Natural killer cell treated with Interleukin-12 subunit alpha and Interleukin-12 subunit beta and Interleukin-15 and Interleukin-18, amount 100 ng/mL, for 72 hours (primary cell): ENCODE measurements at places on chromosomes 2 and 18.

GRCh38 chr2:229921101-229921891 lies 513 bp downstream of the TRIP12 start:
- no peaks in the 10 kb centered on the region for H3K27me3 ChIP-seq
- peaks cover 8% of the 10 kb centered on the region for H3K36me3 ChIP-seq

DNA sequence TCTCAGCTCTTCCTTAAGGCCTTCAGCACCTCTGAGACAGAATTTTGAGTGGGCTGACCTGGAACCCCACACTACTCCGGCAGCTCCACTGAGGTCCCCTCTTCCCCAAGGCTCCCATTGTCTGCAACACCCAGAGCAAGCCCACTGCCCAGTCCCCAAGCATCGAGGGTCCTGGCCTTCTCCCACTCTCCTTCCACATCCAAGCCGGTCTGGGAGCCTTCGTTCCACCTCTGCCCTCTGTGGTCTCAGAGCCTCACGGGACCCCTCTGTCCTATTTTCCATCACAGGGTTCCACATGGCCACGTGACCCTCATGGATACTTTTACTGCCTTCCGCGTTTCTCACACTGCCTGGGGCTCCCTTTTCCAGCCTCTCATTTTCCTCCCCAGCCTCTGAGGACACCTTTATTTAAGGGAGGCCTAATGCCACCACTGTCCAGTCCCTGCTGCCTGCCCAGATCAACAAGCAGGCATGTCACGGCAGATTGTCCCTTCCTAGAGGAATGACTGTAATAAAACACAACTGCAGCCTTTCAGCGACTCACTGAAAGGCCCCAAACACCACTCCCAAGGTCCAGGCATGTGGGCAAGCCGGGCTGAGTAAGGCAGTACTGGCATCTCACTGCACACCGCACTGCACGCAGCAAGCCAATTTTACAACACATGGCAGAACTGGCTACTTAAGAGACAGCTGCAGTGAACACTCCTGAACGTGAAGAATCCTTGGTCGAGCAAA lies 7.9 kb upstream of the SALL3 start:
- peaks cover 2% of the 10 kb centered on the region for H3K4me1 ChIP-seq
- no peaks in the 10 kb centered on the region for H3K36me3 ChIP-seq
- no peak overlapping the region for H3K27ac ChIP-seq
- no peak for DNase-seq
- no peak overlapping the region for H3K4me3 ChIP-seq
- H3K27me3 ChIP-seq, result peaks cover 42% of the 10 kb centered on the region

DNA sequence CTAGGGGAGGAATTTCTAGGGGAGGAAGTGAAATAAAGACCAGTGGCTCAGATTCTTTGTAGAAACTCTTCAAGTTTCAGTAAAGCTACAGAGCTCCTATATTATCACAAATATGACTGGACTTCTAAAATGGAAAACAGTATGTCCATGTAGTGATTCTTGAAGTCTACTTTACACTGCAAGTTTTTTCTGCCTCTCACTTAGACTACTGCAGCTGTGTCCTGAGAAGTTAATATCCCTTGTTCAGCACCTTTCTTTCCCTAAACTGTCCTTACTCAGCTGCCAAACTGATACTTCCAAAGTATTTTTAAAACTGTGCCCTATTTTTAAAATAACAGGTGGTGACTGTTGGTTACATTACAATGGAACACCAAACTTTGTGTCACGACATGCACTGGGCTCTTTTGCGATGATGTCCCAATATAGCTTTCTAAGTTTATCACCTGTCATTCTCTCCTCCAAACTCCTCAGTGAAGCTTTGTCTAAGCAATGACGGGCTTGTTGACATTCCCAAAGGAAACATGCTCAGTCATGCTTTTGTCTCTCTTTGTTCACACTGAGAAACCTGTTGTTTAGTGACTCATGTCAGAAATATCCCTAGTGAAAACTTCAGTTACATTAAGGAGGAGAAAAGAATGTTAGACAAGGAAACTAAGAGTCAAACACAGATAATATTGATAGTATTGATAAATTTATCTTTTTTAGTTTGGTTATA lies 341.1 kb downstream of the ARL6IP6 start:
- no peak overlapping the region for H3K27ac ChIP-seq
- H3K4me1 ChIP-seq, result no peaks in the 10 kb centered on the region
- DNase-seq, result no peak

DNA sequence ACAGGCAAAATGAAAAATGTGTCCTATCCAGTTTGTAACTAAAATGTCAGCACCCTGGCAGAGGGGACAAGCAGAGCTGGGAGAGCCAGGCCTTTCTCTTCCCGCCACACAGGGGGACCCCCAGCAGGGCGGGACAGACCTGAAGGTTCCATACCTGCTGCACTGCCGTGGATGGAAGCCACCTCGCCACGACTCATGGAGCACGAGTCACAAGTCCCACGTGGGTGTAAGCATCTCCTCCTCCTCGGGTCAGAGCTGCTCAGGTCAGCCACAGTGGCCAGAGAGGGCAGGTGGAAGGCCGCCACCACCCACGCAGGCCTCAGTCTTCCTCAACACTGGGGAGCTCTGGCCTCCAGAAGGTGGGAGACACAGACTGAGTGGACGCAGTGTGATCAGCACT lies 21.0 kb downstream of the C1QL2 start:
- H3K4me1 ChIP-seq, result peaks cover 2% of the 10 kb centered on the region
- DNase-seq, result no peak
- H3K36me3 ChIP-seq, result no peaks in the 10 kb centered on the region
- peaks cover 14% of the 10 kb centered on the region for H3K27me3 ChIP-seq

DNA sequence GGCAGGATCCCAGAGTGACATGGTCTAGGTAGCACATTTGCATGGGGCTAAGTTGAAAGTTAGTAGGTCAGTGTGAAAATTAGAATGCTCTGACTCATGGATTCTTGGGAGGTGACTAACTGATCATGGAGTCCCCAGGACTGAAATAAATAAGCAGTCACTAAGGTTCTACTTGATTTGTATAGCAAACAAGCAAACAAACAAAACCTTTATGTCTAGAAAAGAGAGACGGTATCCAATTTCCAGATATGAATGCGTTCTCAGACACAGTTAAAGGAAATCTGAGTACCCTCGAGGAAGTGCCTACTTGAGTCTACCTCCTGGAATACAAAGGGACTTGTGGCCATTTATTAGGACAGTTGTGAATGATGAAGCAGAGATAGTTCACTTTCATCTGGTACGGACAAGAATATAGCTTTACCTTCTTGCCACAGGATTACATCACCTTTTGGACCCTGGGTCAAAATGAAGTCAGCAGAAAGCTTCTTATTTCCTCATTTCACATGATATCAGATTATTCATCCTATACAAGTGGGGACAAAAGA lies 54.3 kb upstream of the AGPS start:
- H3K4me1 ChIP-seq, result no peaks in the 10 kb centered on the region
- H3K4me3 ChIP-seq, result no peak overlapping the region
- H3K36me3 ChIP-seq, result no peaks in the 10 kb centered on the region
- DNase-seq, result no peak

DNA sequence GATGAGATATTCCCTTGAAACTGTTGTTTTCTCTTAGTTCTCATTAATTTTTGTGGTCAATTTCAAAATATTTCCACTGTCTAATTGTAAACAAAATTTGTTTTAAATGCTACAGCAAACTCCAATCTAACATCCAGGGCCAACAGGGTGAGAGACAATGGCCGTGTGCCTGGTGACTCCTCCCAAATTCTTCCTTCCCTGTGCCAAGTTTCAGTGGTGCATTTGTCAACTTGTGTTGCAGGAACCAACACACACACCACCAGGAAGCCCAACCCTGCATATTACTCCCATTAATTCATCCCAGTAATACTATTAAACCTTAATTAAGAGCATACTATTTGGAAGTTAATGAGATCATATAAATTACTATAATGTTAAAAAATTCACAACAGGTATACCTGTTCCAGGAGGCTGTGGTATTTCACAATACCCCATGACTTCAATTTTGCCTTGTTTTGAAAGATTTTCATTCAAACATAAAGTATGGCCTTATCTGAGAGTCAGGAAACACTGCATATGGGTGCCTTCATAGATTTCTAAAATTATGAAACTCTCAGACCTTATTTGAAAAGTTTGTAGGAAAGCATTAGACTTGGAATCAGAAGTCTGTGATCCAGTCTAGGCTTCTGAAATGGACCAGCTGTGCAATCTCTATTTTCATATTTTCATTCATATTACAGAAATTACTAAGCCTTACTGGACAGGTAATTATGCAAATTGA lies 1.1 kb downstream of the SERPINB2 start:
- H3K27ac ChIP-seq, result no peak overlapping the region
- H3K4me1 ChIP-seq, result no peaks in the 10 kb centered on the region
- peaks cover 15% of the 10 kb centered on the region for H3K27me3 ChIP-seq
- no peak for DNase-seq
- H3K4me3 ChIP-seq, result no peak overlapping the region

GRCh38 chr2:28758459-28758858 lies 6.8 kb downstream of the PPP1CB start:
- no peak for DNase-seq
- H3K36me3 ChIP-seq, result peaks cover 7% of the 10 kb centered on the region
- H3K27me3 ChIP-seq, result no peaks in the 10 kb centered on the region

DNA sequence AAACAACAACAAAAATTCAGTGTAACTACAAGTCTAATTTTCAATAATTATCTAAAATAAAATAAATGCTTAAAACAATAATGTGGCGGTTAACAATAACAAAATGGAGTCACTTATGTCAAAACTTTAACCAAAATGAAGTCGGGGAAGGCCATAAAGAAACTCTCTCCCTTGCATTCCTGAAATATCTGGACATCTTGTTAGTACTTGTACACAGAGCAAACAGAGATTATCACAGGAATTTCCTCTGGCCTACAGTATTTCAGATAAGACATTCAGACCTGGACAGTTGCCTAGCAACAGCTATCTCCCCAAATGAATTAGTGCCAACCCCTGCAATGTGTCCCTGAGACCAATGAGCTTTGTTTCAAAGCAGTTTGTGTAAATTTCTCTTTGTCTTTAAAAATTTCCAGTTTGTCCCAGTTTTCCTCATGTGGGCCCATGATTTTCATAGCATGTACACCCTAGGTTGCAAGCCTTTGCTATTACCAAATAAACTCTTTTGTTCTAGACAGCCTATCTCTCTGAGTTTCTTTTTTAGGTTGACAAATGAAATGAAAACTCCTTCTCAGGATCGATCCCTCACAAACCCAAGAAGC lies 68.6 kb downstream of the EXOC6B start:
- H3K4me1 ChIP-seq, result no peaks in the 10 kb centered on the region
- no peak for DNase-seq
- H3K27ac ChIP-seq, result no peak overlapping the region
- H3K4me3 ChIP-seq, result no peak overlapping the region

DNA sequence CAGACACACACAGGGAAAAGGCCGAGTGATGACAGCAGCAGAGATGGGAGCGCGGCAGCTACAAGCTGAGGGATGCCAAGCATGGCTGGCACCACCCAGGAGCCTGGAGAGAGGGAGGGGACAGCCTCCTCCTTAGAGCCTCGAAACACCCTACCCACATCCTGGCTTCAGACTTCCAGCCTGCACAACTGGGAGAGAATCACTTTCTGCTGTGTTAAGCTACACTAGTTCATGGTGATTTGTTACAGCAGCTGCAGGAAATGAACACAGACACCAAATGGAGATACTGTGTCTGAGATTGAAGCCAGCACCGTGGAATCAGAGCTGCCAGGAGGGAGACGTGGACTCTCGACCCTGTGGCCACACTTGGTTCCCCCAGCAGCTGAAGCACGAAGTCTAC lies 27.5 kb upstream of the FOSL2 start:
- H3K36me3 ChIP-seq, result no peaks in the 10 kb centered on the region
- peak overlapping the region; percentile 76 for H3K27ac ChIP-seq
- no peaks in the 10 kb centered on the region for H3K27me3 ChIP-seq
- H3K4me3 ChIP-seq, result no peak overlapping the region
- peaks cover 71% of the 10 kb centered on the region for H3K4me1 ChIP-seq

DNA sequence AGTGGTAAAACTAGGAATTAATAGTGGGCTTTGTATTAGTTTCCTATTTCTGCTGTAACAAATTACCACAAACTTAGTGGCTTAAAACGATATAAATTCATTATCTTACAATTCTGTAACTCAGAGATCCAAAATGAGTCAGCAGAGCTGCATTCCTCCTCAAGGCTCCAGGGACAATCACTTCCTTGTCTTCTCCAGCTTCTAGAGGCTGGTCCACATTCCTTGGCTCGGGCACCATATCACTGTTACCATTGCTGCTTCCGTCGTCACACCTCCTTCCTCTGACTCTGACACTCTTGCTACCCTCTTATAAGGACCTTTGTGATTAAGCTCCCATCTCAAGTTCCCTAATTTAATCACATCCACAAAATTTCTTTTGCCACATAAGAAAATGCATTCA lies 567.8 kb upstream of the KLHL29 start:
- H3K27me3 ChIP-seq, result no peaks in the 10 kb centered on the region
- no peaks in the 10 kb centered on the region for H3K36me3 ChIP-seq
- H3K4me3 ChIP-seq, result no peak overlapping the region
- no peak overlapping the region for H3K27ac ChIP-seq
- H3K4me1 ChIP-seq, result no peaks in the 10 kb centered on the region

DNA sequence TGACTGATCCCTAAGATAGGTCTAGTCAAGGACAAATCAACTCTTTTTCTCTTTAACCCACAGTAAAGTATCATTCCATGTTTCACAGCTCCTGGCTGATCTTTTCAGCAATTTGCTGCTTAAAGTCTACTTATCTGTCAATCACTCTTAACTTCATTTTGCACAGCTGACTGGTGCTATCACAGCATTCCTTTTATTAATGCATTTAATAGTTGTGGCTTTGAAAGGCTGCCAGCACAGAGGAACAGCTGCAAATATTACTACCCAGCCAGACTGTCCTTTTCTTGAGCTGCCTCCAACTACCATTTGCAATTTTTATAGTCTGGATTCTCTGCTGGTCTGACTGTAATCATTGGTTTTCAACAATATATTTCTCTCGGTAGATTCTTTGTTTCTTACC lies 303.5 kb downstream of the STK39 start:
- peaks cover 15% of the 10 kb centered on the region for H3K27me3 ChIP-seq
- no peaks in the 10 kb centered on the region for H3K36me3 ChIP-seq
- peaks cover 7% of the 10 kb centered on the region for H3K4me1 ChIP-seq
- no peak overlapping the region for H3K4me3 ChIP-seq
- no peak for DNase-seq

GRCh38 chr2:135829378-135830135 lies 7.4 kb downstream of the LCT start:
- H3K27ac ChIP-seq, result no peak overlapping the region
- H3K27me3 ChIP-seq, result no peaks in the 10 kb centered on the region
- H3K4me3 ChIP-seq, result no peak overlapping the region
- no peak for DNase-seq
- H3K36me3 ChIP-seq, result no peaks in the 10 kb centered on the region
- H3K4me1 ChIP-seq, result no peaks in the 10 kb centered on the region

DNA sequence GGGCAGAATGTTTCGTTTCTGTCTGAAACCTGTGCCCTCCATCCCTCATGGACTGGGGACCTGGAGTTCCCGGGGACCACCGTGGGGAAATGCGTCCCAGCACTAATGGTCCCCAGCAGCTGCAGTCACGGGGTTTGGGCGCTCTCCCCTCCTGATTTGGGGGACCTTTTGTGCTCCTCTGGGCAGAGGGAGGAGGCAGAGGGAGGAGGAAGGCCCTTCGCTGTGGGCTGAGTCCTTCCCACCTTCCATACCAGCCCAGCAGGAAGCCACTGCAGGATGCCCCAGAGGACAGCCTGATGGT lies 3.2 kb downstream of the GPR35 start:
- H3K36me3 ChIP-seq, result peaks cover 7% of the 10 kb centered on the region
- H3K27me3 ChIP-seq, result no peaks in the 10 kb centered on the region
- peaks cover 11% of the 10 kb centered on the region for H3K4me1 ChIP-seq
- DNase-seq, result peak; percentile 51
